ENCODE measurements at places on chromosomes 1 and 21.

DNA sequence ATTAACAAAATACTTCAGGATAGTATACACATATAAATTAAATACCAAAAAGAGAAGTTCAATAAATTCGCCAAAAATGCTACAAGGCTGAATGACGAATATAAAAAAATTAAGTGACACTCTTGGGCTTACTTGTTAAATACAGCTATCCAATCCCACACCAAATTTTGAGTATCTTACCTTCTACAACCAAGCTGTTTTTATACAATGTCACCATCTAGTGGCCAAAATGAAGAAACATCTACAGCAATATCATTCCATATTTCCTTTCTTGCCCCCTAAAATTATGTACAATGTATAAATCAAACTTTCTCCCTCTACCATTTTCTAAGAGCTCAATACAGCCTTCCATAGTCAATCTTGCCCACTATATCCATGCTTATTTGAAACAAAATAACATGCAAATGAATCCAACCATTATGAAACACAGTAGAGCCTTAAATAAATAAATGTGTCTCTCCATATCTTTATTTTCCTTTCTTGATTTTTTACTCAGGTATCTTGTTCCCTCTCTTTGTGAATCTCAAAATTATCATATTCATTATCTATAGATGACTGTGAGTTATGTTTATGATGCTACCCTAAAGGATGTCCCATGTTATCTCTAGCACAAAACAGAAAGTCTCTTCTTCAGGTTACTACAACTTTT lies 86.3 kb downstream of the ACBD6 start:
- DNase-seq, result peak; percentile 35

DNA sequence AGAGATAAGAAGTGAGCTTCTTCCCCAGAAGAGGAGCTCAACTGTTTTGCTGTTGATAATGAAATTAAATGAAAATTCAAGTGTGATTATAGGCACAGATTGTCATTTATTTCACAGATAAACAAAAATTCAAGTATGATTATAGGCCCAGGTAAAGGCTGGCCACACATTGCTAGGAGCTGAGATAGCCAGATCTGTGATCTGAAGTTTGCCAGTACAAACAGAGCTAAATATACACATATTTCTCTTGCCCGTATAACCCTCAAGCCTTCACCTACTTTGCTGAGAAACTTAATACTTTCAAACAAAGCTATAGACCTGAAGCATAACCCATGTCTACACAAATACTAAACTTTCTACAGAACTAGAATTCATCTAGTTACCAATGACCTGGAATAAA lies 31.3 kb upstream of the NRIP1 start:
- DNase-seq, result no peak

- no peak for DNase-seq
Measured at GRCh38 chr1:83802023-83802422, 196.9 kb downstream of the TTLL7 start.

GRCh38 chr1:72284348-72285073 lies 2.2 kb upstream of the NEGR1 start:
- DNase-seq, result no peak

- DNase-seq, result no peak
Measured at GRCh38 chr21:42239973-42240372, 21.0 kb downstream of the ABCG1 start.

DNA sequence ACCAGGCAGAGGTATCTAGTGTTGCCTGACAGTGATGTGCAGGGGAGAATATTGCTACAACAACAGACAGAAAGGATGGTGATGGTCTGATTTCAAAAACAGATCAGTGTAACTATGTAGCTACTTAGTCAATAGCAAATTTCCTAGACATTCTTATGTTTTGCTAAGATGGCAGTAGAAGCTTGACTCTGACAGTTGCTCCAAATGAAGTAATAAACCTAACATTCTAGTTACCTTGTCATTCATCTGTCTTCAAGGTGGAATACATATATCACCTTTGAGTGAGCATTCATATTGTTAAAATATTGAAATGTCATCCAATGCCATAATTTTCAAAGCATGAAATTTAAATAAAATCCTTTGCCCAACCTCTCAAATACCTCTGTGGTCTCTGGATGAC lies 617.4 kb downstream of the USP25 start:
- DNase-seq, result no peak

DNA sequence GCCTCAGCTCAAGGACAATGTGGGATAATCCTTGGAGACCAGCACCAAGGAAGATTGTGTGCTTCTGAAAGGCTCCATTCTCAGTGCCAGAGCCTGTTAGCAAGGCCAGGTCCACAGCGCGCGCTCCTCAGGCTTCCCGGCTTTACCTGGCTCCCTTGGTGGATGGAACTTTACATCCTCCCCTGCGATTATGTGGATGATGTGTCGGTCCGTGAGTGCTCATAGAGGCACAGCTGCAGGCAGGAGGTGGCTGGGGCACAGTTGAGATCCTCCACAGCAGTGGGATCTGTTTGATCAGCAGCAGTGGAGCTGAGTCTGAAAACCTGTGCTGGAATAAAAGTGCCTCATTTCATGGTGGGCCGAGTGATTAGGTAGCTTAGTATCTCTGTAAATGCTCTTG lies 62.7 kb downstream of the PRDM2 start:
- no peak for DNase-seq

- no peak for DNase-seq
Measured at GRCh38 chr1:115556236-115556635, 85.5 kb upstream of the VANGL1 start.

DNA sequence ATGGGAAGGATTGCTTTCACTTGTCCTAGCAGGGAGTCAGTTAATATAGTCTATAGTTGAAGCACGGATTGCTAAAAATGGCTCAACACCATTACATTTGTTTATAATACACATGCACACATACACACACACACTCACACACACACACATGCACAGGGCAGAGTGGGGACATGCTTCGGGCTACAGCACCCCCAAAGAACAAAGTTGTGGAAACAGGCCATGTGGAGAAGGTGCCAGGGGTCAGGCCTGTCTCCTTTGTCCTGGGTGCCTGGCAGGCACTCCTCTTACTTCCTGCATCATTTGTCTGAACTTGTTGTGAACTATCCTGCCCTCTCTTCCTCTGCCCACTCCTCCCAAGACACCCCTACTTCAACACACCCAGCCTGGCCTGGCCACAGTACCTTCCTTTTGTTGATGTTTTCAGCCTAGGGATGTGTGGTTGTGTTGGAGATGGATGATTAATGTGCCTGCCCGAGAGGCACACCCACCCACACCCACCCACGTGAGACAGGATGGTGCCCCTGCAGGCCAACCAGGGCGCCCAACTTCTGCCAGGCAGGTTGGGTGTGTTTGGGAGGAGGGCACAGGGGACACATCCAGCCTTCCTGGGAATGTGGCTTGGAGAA lies 17.5 kb downstream of the RASSF5 start:
- no peak for DNase-seq

- no peak for DNase-seq
Measured at GRCh38 chr21:39339231-39339630, 9.7 kb downstream of the HMGN1 start.

GRCh38 chr1:112449630-112449983 lies 53.6 kb downstream of the CTTNBP2NL start:
- no peak for DNase-seq

GRCh38 chr1:30928171-30928570 lies 19.6 kb upstream of the SDC3 start:
- DNase-seq, result no peak

DNA sequence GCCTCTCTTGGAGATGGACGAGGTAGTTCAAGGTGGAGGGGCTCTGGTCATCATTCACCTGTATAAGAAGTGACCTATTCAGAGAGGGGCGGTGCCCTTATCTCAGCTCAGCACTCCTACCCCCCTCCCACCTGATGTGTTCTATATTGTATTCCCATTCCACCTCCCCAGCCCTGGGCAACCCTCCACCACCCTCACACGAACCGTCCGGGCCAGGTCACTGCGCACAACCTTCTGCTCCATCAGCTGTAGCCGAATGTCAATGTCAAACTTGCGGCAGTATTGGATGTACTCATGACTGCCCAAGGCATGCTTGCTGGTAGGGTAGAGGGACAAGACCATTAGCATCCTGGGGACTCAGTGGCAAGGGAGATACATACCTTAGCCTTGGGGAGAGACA lies 34.3 kb downstream of the PIK3C2B start:
- DNase-seq, result no peak

DNA sequence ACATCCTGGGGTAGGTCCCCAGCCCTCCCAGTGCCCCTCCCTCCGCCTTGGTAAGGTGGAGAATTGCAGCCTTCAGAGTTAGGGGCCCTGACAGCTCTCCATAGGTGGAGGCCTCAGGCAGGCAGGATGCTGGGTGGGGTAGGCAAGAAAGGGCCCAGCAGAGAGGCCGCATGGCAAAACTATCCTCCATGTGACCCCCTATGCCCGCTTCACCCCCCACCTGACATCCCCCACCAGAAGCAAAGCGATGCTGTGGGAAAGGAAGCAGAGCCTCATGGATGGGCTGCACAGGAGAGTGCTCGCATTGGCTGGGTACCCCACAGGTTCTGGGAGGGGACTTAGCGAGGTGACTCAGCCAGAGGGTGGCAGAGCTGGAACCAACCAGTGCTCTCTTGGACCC lies 1.6 kb downstream of the S100A9 start:
- DNase-seq, result no peak

- DNase-seq, result peak; percentile 41
Measured at GRCh38 chr1:191134796-191135195, 657.1 kb upstream of the BRINP3 start.

DNA sequence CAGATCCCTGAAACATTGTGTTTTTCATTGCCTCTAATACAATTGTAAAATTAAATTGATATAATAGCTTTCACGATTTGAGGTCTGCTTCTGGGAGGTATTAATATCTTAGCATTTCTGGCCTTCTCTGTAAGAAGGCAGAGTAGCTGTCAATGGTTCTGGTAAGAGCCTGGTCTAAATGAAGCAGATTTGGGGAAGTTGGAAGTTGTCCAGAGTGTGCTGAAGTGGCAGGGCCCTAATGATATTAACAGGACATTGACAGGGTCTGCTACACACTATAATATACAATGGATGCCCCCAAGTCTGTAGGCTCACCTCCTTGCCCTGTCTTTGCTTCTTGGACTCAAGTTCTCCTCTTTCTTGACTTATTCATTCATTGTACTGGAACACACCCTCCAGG lies 99.5 kb downstream of the C4BPA start:
- no peak for DNase-seq

DNA sequence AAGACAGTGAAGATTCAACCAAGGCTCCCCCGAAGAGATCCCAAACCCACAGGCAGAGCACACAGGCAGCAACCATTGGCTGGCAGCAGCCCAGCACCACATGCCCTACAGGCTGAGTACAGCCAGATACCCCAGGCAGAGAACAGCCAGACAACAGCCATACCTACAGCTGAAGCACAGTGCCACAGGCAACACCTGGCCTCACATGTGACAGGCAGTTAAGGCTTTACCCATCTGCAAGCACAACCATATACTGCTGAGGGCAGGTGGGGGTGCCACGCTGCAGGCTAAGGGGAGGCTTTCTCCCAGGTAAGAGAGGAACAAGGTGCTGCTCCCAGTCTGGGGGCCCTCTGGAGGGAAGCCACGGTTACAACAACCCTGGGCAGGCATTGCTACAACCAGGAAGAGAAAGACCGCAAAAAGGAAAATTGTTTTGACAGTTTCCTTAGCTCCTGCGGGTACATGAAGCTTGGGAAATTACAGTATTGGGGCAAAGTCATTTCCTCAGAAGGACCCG lies 12.3 kb downstream of the CHIT1 start:
- no peak for DNase-seq

DNA sequence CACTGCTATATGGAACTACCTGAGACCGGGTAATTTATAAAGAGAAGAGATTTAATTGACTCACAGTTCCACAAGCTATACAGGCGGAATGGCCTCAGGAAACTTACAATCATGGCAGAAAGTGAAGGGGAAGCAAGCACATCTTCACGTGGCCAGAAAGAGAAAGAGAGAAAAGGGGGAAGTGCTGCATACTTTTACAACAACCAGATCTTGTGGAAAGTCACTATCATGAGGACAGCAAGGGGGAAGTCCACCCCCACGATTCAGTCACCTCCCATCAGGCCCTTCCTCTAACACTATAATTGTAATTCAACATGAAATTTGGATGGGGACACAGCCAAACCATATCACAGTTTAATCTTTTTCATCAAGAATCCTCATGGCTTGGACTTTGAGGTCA lies 339.2 kb upstream of the AJAP1 start:
- no peak for DNase-seq

GRCh38 chr1:178134061-178134460 lies 40.2 kb downstream of the RASAL2 start:
- no peak for DNase-seq

- DNase-seq, result no peak
Measured at GRCh38 chr1:55951291-55951690, 628.1 kb downstream of the PLPP3 start.

GRCh38 chr1:230194525-230194924 lies 127.5 kb downstream of the GALNT2 start:
- no peak for DNase-seq

DNA sequence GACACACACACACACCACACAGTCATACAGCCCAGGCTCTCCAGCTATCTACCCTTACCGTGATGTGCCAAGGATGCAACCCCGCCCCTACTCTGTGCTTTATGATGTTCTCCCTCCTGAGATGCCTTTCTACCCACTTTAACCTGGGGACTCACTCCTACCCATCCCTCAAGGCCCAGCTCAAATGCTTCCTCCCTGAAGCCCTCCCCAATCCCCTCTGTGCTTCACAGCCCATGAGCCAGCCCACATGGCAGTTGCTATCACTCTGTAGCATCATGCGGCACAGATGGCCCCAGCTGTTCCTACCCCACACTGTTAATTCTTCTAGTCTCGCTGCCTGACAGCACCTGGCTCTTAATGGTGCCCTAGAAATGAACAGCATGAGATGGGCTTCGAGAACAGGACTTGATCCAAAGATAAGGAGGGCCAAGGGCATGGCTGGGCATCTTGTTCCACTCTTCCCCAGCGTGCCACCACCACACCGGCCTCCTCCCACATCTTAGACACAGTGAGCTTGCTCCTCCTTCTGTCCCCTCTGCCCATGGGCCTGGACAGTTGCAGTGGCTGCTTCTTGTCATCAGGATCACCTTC lies 109.8 kb downstream of the GLIS1 start:
- no peak for DNase-seq

- no peak for DNase-seq
Measured at GRCh38 chr1:202282596-202283283, 59.0 kb downstream of the UBE2T start.

- no peak for DNase-seq
Measured at GRCh38 chr1:52727114-52727586, 897 bp downstream of the ZYG11B start.

DNA sequence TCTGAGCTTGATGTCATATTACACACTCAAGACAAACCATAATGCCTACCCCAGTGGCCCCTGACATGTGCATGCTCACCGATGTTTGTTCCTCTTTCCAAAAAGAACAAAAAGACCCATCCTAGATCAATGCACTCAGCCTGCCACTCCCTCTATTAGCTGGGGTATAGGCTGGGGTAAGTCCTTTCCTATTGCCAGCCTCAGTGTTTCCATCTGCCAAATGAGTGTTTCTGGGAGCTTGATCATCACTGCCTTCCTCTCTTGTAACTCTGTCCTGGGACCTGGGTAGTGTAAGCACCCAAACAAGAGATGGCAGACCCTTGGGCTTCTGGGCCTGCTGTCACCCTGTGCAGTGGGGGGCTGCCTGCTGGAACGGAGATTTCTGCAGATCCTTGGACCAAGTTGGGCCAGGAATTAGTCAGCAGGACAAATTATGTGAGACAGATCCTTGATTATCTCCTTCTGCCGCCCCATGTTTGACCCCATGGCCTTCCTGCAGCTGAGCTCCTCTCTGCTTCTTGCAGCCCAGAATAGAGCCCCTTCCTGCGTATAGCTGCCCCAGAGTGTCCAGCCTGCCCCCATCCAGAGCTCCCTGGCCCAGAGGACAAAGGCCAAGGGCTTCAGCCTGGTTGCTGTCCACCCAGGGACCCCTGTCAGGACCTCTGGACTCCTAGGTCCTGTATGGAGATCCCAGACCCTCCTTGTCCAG lies 31.5 kb upstream of the LRP8 start:
- no peak for DNase-seq
